Motor neuron (in vitro differentiated cells): ENCODE measurements at places on chromosomes 4 and X. TPM values are rescaled to one million over a fixed set of nuclear protein-coding genes. Genes with fewer than 3 reads are reported as not detected.
A peak's percentile ranks its signal among the peaks of the same experiment; 100 is the strongest.

DNA sequence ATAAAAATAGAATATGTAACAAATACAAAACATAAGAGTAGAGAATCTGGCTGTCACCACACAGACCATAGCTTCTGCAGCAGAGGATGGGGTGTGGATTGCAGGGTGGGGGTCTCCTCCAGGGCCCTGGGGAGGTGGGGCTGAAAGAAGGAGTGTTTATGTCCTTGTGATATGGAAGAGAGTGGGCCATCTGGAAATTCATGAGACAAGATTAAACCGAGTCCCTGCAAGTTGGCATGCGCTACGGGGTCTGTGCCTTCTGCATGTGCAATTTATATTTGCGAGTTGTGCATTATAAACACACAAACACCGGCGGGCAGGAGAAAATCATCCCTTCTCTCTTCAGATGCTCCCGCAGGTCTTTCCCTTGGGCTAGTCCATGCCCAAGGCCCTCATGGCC lies 145.9 kb downstream of the EVC2 start:
- ATAC-seq: no peak

- ATAC-seq: no peak
Measured at GRCh38 chr4:139700568-139700967, 34.9 kb downstream of the MGST2 start.

- no peak for ATAC-seq
Measured at GRCh38 chr4:164847967-164848649, 28.9 kb upstream of the APELA start.

- no peak for ATAC-seq
Measured at GRCh38 chr4:140790171-140790570, 34.0 kb upstream of the TBC1D9 start.

DNA sequence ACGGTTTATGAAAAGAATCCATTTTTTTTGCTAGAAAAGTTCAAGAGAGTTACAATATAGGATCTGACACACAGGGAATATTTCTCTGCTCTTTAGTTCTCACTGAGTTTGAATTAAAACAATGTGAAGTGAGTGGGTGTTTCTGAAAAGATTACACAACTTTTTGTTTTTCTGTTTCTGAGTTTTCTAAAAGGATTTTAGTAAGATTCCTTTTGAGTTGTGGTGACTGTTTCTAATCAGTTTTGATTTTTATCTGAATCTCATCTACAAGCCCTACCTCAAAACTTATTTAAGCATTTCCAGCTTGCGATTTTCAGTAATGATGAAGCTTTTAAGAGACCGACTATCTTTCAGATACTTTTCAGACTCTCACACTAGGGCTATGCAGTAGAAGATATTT lies 141.7 kb downstream of the GPAT3 start:
- ATAC-seq: no peak

DNA sequence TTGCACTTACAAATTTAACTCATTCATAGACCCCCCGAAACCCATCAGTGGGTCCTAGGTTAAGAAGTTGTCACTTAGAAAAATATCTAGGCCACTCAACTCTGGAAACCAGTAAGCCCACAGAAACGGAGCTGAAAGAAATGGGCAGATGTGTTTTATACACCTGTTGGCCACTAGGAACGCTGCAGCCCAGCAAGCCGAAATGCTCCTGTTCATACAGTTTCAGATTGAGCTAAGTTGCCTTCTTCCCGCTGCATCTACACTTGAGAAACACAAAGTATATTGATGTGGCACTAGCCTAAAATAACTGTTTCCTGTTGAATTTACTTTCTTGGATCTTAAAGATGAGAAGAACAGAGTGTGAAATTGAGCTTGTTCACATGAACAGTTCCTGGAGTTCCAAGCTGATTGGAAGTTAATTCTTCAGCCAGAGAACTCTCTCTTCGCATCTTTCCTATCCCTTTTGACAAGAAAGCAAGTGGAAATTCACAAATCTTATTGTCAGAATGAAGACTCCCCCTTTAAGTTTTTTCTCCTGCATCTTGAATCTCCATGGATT lies 174.1 kb downstream of the RBMX2 start:
- peak; percentile 35 for ATAC-seq

DNA sequence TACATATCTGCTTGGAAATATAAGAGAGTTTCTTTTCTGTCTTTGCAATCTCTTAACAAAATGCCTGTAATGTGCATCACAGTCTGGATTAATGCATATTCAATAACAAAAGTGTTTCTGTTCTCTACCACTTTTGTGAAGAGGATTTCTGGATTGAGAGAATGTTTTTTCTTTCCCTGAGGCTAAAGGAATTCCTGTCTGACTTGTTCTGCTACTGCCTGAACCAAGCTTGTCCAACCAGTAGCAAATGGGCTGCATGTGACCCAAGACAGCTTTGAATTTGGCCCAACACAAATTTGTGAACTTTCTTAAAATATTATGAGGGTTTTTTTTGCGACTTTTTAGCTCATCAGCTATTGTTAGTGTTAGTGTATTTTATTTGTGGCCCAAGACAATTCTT lies 1133.9 kb downstream of the SH3BGRL start:
- no peak for ATAC-seq

DNA sequence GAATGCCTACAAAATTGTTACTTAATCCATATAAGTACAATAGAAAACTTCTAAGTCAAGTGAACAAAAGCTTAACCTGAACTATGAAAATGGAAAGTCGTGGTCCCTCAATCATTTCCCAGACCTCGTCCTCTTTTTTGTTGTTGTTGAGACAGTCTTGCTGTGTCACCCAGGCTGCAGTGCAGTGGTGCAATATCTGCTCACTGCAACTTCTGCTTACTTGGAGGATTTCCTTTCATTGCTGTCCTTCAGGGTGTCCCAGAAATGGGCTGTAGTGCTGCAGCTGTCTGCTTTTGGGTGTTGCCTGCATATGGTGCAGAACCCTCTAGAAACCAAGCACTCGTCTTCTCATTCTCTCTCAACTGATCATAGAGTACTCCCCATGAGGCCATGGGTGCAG lies 75.0 kb upstream of the IL2 start:
- no peak for ATAC-seq

DNA sequence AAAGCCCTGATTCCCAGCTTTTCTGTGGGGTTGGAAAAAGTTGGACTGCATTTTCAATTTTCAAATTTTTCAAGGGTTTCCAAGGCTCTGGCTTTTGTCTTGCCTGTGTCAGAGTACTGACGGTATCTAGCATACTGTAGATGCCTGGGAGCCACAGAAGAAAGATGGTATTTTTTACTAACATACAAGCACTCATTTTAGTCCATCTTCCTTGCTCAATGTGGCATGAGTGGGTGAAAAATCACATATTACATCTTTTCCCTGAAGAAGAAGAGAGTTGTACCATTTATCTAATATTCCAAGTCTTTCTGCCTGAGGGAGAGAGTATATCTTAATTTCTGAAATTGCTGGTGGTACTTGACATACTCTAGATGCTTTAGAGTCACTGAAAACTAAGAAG lies 738.6 kb upstream of the ADGRL3 start:
- no peak for ATAC-seq

DNA sequence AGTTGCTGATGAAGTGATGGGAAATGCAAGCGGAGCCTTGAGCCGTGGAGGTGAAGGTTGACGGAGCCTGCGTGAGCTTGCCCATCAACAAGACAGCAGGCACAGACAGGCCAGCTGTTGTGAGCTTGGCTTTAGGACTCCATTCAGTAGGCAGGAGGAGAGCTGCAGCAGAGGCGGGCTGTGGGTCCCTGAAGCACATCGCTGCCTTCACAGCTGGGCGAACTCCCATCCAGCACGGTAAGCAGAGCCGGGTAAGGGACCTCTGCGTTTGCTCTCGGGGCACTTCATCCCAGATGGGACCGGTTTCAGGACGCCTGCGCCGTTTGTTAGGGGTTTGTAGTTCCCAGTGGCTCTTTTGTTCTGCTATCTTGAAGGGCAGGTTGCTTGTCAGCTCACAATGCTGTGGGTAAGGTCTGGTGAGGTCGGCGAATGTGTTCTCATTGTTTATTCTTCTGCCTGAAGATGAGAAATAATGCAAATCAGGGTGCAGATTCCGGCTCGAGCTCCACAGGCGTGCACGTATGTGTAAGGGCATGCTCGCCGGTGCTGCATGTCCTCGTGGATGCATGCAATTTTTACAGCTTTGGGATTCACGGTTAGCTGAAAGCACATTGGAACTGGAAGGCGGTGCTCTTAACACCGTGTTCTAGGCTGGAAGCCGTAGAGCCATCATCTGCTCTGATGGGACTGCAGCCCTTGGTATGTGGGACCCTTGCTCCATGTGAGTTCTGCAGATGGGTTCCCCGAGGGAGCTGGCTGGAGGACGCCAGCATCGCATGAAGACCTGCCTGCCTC lies 54.6 kb upstream of the CLDN34 start:
- ATAC-seq: peak; percentile 84

Gene FATE1
- 0.53 TPM in 1 of 2 replicates, not detected in the other for total RNA-seq

Gene MAGEB17
- total RNA-seq: 0.21 TPM in 1 of 2 replicates, not detected in the other

Gene DRP2
- total RNA-seq: 5.3 and 5.4 TPM in 2 replicates

Gene GNL3L
- 23.9 and 24.1 TPM in 2 replicates for total RNA-seq

Gene HTRA3
- total RNA-seq: 1.1 and 2.3 TPM in 2 replicates
